ENCODE measurements at places on chromosomes 1 and 21.

DNA sequence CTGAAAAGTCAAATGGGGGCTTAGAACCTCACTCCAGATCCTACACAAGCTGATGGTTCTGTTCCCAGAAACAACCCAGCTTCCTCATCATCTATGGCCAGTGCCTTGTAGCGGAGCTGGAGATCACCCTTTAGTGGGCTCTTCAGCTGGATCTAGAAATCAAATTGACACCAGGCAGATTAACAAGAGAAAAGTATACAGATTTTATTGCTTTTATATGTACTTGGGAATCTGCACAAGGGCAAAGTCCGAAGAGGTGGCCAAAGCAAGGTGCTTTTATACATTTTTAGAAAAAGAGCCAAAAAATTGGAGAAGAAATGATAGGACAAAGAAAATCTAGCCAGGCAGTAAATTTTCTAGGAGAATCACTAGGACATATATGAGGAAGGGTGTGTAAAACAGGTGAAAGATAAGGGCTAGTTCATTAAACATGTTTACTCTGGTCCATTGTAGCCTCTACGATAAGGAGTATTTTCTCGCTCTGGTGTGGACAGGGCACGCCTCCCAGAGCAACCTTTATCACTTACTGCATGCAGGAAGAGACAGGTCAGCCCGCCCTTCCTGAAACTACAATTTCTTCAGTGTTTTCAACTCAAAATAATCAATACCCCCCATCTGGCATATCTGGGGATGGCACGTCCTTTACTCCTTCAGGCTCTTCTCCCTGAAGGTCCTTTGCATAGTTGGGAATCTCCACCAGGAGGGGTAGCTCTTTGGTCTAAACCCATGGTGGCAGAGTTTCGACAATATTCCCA lies 14.0 kb upstream of the LGALS8 start:
- DNase-seq = no peak

- DNase-seq = no peak
Observed at GRCh38 chr1:21622466-21623315, 46.5 kb downstream of the RAP1GAP start.

- no peak for DNase-seq
Observed at GRCh38 chr1:203427451-203427850, 48.2 kb upstream of the PRELP start.

DNA sequence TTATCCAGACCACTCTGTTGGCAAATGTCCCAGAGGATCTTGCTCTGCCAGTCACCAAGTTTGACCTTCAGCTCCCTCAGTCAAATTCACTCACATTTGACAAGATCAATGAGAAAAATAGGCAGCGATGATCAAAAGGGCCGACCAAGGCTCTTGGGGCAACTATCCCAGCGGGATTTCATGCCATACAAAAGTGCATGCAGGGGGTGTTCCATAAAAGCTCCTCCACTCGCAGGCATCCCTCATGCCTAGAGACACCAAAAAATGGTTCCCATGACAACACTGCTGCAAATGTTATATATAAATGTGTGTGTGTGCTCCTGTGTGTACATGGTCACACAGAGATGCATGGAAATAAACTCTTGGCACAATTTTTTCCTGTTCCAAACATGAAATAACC lies 16.2 kb upstream of the EIF4G3 start:
- DNase-seq = no peak

GRCh38 chr1:203250911-203251310 lies 21.4 kb upstream of the CHIT1 start:
- no peak for DNase-seq

DNA sequence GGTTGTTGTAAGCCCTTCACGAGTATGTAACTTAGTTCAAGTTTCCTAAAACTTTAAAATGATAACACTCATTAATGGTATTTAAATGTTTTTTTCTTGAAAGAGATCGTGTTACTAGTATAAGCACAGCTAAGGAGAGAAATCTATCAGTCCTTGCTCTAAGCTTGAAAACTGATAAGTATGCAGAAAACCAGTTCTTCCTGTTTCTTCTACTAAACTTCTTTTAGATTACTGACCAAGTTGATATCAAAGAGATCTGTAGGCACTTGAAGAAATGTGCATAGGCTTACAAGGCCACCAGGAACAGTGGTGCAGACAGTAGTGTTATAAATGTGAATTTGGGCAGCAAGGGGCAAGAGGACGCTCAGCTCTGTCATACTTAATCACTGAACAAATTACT lies 3.9 kb downstream of the EFCAB14 start:
- no peak for DNase-seq

DNA sequence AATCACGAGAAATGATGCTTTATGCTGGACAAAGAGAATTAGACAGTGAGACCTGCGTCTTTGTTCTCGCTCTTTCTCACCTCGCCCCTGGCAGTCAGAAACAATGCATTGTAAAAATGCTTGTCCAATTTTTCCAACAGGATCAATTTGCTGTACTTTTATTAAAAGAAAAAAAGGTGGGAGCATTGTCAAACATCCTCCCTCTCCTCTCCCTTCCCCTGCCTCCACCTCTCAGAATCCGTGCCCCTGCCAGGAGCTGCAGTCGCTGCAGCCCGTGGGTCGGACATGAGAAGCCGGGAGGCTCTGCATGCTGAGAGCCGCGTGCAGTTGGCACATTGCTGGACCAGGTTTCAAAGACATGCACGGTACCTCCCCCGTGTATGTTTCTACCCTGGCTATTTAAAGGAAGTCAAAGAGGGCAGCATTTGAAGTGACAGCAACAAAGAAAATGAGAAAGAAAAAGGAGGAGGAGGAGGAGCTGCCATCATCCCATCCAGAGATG lies 161.0 kb upstream of the KAZN start:
- DNase-seq = no peak

GRCh38 chr1:217553949-217554509 lies 76.9 kb downstream of the GPATCH2 start:
- DNase-seq = no peak

GRCh38 chr1:230797942-230798365 lies 50.8 kb downstream of the CAPN9 start:
- DNase-seq = peak; percentile 75

DNA sequence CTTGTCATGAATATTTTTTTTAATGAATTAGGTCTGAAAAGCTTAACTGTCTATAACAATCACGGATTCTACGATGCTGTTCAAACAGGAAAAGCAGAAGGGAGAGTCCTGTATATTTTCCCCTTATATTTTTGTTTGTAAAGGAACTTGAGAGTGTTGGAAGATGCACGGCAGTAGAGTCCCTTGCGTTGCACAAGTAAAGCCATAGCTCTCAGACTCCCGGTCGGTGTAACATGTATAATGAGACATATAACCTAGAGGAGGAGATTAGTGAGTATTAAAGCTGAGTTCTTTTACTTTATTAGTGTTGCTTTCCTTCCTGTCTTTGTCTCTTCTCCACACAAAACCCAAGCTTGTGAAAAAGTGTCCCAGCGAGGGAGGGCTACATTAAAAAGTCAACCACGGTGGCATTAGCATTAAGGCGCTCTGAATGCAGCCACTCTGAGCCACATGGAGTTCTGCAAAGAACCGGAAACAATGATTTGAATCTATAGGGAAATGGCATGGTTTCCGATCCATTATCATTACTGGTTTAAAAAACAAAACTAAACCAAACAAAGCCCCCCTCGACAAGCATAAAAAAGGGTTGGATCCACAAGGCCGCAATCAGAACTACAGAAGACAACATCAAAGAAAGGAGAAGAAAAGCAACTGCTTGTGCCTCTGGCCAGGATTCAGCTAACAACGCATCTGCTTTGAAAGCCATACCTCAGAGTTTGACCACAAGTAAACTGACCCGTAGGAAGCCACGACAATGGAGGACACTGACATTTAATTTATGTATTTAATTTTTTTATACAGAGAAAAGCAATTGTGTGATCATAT lies 356.8 kb downstream of the LMO4 start:
- peak; percentile 7 for DNase-seq

GRCh38 chr1:46274225-46275029 lies 26.9 kb downstream of the RAD54L start:
- peak; percentile 4 for DNase-seq

- peak; percentile 66 for DNase-seq
Observed at GRCh38 chr1:170881268-170882265, 53.8 kb upstream of the MROH9 start.

DNA sequence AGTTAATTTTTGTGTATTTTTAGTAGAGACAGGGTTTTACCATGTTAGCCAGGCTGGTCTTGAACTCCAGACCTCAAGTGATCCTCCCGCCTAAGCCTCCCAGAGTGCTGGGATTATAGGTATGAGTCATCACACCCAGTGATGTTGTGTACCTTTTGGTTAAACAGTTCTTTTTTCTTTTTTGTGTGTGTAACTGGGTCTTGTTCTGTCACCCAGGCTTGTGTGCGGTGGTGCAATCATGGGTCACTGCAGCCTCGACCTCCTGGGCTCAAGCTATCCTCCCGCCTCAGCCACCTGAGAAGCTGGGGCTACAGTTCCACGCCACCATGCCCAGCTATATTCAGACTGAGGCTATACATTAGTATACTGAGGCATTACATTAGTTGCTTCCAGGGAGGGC lies 37.8 kb downstream of the GABPB2 start:
- no peak for DNase-seq

- no peak for DNase-seq
Observed at GRCh38 chr1:81703756-81704463, 96.8 kb upstream of the ADGRL2 start.

DNA sequence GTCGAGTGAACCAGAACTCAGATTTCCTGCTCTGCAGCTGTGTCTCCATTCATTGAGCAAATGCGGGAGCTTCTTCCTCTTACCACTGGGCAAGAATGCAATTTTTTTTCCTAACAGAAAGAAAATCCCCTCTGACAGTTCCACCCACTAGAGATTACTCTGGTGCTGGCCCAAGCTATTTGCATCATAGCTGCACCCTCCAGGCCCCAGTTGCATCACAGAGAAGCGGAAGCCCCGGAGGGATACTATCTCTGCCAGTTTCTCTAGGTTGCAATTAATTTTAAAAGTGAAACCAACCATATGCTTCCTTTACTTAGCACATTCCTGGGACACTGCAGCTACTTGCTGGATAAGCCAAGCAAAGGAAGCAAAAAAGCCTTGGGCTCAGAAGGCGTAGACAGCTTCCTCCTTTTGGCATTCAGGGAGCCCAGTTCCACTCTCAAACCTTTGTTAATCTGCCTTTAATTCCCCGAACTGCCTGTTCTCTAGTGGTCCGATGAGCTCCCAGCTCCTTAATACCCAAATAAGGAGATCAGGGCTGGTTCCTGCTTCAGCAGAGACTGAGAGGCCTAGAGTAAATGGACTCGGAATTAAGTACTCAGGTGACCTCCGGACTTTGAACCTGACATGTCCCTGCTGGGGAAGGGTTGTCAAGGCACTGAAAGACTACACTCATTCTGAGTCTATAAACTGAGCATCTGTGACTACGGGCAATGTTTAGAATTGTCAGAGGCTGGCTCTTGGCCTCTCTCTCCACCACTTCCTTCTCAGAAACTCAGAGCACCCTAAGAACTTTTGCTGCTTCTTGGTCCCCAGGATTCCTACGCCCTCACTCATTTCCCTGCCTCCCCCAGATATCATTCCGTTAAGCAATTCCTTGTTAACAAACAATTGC lies 72.5 kb upstream of the TNFSF18 start:
- DNase-seq = peak; percentile 54

DNA sequence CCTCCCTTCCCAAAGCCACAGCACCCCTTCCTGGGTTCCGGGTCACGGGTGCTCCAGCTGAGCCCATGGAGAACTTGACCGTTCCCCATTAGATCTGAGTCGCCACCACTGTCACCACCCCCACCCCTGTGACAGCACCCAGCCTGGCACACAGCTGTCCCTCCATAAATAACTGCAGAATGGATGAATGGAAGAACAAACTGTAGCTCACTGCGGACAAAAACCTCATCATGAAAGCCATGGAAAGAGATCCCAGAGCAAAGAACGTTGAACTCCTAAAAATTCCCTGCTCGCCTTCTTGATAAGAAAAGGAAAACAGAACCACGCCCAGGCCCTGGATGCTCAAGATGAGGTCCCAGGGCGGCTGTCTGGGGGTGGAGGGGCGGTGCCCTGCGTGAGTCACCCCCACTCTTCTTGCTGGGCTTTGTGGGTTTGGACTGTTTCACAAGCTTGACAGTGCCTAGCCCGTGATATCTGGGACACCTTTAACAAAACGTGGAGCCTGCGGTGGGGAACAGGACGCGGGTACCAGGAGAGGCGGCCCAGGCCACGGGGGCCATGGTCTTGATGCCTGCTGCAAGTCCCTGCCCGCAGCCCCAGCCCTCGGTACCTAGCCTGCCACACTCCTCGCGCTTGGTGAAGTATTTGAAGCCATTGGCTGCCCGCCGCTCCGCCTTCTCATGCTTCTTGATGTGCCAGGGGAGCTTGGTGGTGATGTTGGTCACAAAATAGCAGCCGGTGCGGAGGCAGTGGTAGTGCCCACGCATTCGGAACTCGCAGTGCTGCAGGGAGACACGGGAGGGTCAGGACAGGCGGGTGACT lies 151.9 kb downstream of the CASZ1 start:
- DNase-seq = no peak

DNA sequence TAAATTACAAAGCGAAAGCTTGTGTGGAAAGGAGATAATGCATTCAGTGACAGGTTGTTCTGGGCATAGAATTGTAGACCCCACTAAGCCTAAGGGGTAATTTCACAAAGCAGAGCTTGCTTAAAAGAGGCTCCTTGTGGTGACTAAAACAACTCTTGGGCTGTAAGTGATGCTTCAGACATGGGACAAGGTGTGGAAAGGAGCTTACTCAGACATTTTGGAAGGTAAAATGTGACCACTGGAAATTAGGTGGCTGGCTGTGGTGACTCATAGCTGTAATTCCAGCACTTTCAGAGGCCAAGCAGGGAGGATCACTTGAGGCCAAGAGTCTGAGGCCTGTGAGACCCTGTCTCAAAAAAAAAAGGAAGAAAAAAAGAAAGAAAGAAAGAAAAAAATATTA lies 51.1 kb upstream of the LRRC8C start:
- no peak for DNase-seq

DNA sequence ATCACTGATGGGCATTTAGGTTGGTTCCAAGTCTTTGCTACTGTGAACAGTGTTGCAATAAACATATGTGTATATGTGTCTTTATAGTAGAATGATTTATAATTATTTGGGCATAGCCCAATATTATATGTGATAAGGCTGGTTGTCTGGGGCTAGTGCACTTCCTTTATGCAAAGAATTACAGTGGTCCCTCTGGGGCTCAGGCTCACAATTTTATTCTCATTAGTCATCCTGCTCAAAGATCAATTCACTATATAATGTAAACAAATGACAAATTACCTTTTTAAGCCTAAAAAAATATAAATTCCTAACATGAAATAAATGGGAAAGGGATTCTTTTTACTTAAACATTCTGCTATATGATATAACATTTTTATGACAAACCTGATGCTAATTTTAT lies 5.0 kb downstream of the PLPPR4 start:
- no peak for DNase-seq

GRCh38 chr21:35072960-35073359 lies 23.9 kb upstream of the RUNX1 start:
- DNase-seq = peak; percentile 76

GRCh38 chr1:201489643-201490261 lies 17.2 kb downstream of the CSRP1 start:
- DNase-seq = no peak

DNA sequence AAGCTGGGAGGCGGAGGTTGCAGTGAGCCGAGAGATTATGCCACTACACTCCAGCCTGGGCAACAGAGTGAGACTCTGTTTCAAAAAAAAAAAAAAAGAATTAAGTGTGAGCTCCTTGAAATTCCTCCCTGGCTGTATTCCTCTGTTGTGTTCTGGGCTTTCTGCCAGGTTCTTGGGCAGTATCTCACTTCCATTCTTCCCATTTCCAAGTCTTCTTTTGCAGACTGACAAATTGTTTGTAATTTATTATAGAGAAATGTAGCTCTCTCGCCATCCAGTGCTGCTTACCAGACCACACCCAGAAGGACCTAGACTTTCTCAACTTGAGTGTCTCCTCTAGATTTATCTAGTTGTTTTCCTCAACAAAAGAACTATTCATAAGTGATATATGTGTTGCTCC lies 105.0 kb upstream of the ADGRL2 start:
- DNase-seq = no peak

GRCh38 chr1:156122519-156123355 lies 8.2 kb downstream of the LMNA start:
- DNase-seq = peak; percentile 79
